ENCODE measurements at places on chromosomes 13 and 19. TPM values are rescaled to one million over a fixed set of nuclear protein-coding genes. Genes with fewer than 3 reads are reported as not detected.
A peak's percentile ranks its signal among the peaks of the same experiment; 100 is the strongest.

The ZNF235 gene
- total RNA-seq = 2.8 TPM

The ZNF223 gene
- not detected for total RNA-seq

The DOCK6 gene
- total RNA-seq = 1.2 TPM

The ZNF525 gene
- total RNA-seq = 19.4 TPM

The PRODH2 gene
- not detected for total RNA-seq

- no peaks in the 10 kb centered on the region for H3K4me1 ChIP-seq
- no peak for DNase-seq
- H3K36me3 ChIP-seq = no peaks in the 10 kb centered on the region
- no peak overlapping the region for H3K4me3 ChIP-seq
Observed at GRCh38 chr13:69292789-69293425, 814.7 kb upstream of the ATXN8OS start.

DNA sequence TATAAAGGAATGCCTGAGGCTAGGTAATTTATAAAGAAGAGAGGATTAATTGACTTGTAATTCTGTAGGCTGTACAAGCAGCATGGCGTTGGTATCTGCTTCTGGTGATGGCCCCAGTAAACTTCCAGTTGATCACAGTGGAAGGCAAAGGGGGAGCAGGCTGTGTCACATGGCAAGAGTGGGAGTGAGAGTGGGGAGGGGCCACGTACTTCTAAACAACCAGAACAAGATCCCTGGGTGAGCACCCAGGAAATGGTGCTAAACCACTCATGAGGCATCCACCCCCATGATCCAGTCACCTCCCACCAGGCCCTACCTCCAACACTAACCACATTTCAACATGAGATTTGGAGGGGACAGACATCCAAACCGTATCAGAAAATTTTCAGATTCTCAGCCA lies 3.0 kb upstream of the RNF113B start:
- peaks cover 3% of the 10 kb centered on the region for H3K4me1 ChIP-seq
- H3K4me3 ChIP-seq = no peak overlapping the region
- H3K27ac ChIP-seq = no peak overlapping the region
- no peaks in the 10 kb centered on the region for H3K36me3 ChIP-seq

DNA sequence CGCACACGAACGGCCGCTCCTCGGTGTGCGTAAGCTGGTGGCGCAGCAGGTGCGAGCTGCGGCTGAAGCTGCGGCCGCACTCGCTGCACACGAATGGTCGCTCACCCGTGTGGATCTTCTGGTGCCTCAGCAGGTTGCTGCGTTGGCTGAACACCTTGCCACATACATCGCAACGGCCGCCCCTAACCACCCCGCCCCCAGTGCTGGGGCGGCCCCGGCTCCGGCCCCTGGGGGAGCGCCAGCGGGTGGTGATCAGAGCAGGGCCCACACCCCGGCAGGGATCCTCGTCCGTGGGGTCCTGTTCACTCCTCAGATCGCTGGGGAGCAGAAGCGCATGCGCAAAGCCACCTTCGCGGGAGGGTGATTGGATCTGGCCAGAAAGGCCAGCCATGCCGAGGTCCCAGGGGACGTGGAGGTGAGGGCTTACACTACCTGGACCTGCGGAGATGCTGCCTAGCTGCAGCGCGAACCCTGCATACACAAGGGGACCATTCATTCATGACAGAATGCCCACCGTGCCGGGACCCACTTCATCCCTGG lies 4.7 kb upstream of the UBE2M start:
- H3K27me3 ChIP-seq = no peaks in the 10 kb centered on the region
- H3K27ac ChIP-seq = no peak overlapping the region
- H3K36me3 ChIP-seq = peaks cover 18% of the 10 kb centered on the region
- peak; percentile 83 for DNase-seq

DNA sequence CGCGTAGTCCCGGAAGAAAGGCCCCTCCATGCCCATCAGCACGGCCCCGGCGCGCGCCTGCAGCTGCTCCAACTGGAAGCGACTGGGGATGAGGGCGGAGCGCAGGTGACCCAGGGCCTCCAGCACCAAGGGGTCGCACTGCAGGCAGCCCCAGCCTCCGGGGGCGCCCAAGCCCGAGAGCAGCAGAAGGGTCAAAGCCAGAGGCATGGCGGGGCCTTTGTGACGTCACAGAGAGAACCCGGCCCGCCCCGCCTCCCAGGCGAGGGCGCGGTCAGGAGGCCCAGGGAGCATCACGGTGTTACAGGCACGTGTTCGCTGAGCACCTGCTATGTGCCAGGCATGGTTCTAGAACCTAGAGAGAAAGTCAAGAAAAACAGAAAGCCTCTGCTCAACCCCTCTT lies at the start of gene IZUMO2:
TSS of gene IZUMO2 (minus strand) at position 294 of the 400 bp plus-strand sequence. CDS start at position 207, 87 bp downstream.
- H3K36me3 ChIP-seq = no peaks in the 10 kb centered on the region
- no peaks in the 10 kb centered on the region for H3K4me1 ChIP-seq
- no peak within 1 kb of the TSS for H3K27ac ChIP-seq
- no peak for DNase-seq
- no peak within 1 kb of the TSS for H3K4me3 ChIP-seq
- H3K27me3 ChIP-seq = no peaks in the 10 kb centered on the region

DNA sequence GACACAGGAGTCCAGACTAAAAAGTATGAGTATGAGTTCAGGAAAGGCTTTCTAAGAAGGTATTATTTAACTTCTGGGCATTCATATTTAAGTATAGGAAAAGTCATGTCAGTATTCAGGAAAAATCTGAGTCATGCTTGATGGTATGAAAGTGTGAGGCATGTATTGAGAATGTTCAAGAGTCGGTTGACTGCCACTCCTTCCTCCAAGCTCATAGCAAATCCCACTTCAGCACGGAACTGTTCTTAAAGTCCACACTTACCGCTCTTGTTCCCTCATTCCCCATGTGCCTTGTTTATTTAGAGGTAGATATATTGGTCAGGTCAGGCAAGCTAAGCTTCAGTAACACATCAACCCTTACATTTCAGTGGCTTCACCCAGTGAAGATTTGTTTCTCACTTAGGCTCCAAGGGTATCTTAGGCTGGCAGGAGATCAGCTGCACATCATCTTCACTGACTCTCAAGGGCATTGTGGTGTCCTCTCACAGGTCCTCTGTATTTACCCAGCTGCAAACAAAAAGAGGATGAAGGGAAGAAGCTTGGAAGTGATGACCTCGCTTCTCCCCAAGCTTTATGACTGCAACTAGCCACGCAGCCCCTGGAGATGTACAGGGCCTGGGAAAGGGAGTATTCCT lies 1189.2 kb downstream of the EFNB2 start:
- H3K27me3 ChIP-seq = no peaks in the 10 kb centered on the region
- no peak overlapping the region for H3K4me3 ChIP-seq
- H3K4me1 ChIP-seq = no peaks in the 10 kb centered on the region
- H3K27ac ChIP-seq = no peak overlapping the region

DNA sequence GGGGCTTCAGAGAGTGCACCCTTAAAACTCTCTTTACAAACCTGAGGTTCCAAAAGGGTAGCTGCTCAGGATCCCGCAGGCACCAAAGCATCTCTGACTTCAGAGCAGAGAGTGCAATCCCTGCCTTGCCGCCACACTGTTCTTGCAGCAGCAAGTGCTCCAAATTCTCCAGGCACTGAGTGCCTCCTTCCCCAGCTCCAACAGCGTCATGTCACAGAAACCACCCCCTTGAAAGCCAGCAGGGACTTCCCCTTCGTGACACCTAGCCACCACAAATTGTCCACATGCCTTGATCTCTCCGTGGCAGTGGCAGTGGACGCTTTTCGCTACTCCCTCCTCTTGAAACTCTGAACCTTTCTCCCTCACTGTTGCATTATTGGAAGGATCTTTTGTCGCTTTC lies 39.9 kb downstream of the MBNL2 start:
- no peaks in the 10 kb centered on the region for H3K27me3 ChIP-seq
- H3K27ac ChIP-seq = peak overlapping the region; percentile 44
- peak; percentile 54 for DNase-seq

DNA sequence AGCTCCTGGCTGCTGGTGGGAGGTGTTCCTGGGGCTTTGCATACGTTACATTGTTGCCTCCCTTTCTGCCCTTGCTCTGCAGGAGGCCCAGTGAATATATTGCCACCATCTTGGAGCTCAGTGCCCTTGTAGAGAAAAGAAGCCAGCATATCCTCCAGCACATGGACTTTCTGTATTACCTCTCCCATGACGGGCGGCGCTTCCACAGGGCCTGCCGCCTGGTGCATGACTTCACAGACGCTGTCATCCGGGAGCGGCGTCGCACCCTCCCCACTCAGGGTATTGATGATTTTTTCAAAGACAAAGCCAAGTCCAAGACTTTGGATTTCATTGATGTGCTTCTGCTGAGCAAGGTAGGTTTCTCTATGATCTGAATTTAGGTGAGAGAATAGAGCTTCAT lies 10.5 kb downstream of the CYP4F12 start:
- no peaks in the 10 kb centered on the region for H3K36me3 ChIP-seq
- H3K4me3 ChIP-seq = no peak overlapping the region
- H3K4me1 ChIP-seq = no peaks in the 10 kb centered on the region
- no peaks in the 10 kb centered on the region for H3K27me3 ChIP-seq
- peak; percentile 34 for DNase-seq

- peaks cover 12% of the 10 kb centered on the region for H3K4me1 ChIP-seq
- no peaks in the 10 kb centered on the region for H3K27me3 ChIP-seq
- peak; percentile 92 for DNase-seq
- H3K36me3 ChIP-seq = peaks cover 30% of the 10 kb centered on the region
- H3K27ac ChIP-seq = peak overlapping the region; percentile 92
- H3K4me3 ChIP-seq = peak overlapping the region; percentile 99
Observed at GRCh38 chr19:36973021-36973843, 57.1 kb downstream of the ZNF568 start.

GRCh38 chr19:55688422-55689218 lies 13.6 kb downstream of the EPN1 start:
- no peaks in the 10 kb centered on the region for H3K27me3 ChIP-seq
- no peak overlapping the region for H3K4me3 ChIP-seq
- no peaks in the 10 kb centered on the region for H3K4me1 ChIP-seq
- H3K27ac ChIP-seq = no peak overlapping the region
- peaks cover 39% of the 10 kb centered on the region for H3K36me3 ChIP-seq
- no peak for DNase-seq

DNA sequence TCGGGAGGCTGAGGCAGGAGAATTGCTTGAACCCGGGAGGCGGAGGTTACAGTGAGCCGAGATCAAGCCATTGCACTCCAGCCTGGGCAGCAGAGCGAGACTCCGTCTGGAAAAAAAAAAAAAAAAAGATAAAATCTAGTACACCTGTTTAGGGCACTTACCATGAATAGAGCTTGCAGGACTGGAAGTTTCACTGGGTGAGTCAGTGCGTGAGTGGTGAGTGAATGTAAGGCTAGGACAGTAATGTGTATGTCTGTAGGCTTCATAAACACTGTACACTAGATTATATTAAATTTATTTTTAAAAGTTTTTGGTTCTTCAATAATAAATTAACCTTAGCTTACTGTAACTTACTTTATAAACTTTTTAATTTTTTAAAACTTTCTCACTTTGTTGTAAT lies 22.9 kb downstream of the PPP5C start:
- H3K36me3 ChIP-seq = peaks cover 20% of the 10 kb centered on the region
- H3K27ac ChIP-seq = no peak overlapping the region
- H3K27me3 ChIP-seq = no peaks in the 10 kb centered on the region
- H3K4me1 ChIP-seq = peaks cover 28% of the 10 kb centered on the region

DNA sequence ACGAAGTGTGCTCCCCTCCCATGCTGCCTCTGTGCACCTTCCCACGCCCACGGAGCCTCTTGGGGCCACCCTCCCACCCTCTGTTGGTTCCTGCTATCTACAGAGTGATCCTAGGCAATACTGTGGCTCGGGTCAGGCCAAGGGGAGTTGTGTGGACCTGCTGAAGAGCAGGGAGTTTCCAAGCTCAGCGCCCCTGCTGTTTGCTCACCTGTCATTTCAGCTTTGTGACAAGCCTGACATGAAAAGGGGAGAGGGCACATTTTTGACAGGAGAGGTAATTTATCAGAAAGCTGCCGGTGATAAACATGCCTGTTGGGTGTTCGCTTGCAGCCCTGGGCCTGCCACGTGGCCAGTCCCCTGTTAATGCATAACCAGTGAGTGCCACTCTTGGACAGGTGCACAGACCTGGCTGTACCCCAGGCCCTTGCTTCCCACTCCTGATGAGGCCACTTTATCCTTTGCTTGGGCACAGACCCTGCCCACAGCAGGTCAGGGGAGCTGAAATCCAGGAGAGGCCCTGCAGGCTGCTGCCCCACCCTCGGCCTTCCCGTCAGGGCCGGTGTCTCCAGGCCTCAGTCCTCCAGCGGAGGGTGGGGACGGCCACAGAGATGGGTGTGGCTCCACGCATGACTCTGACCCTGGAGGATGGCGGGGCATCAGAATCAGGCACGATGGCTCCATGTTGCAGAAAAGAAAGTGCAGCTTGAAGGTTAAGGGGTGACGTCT lies 201.5 kb upstream of the GPR12 start:
- DNase-seq = no peak
- no peak overlapping the region for H3K4me3 ChIP-seq
- H3K4me1 ChIP-seq = no peaks in the 10 kb centered on the region
- H3K27ac ChIP-seq = no peak overlapping the region
- H3K36me3 ChIP-seq = no peaks in the 10 kb centered on the region
- peaks cover 3% of the 10 kb centered on the region for H3K27me3 ChIP-seq

DNA sequence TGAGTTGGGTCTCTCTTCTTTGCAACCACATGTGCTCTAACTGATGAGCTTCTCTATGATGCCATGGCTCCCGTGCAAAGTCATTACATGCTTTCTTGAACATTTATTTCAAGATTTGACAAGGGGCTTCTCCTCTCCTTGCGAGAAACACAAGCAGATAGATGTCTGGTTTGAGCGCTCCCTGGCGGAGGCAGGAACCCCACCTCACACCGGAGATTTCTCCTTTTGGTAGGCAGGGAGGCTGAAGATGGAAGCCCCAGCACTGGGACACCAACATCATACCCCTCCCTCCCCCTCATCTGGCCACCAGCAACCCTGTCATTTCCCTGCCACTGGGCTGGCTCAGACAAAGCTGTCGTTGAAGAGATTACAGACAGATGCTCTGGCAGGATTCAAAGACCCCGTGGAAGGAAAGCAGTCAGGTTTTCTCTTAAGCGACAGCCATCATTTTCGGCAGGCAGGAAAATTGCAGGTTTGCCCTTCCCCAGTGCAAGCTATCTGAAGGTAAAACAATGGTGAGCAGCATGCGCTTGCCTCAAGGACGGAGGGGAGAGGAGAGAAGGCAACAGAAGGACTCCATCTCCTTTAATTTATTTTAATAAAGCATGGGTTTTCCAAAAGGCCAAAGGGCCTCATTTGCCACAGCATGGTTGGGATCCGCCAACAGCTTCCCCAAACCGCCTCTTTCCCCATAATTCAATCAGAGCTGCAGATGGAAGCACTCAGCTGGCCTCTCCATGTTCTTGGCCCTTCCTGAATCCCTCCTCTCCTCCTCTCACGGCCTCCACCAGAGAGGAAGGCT lies 344.1 kb upstream of the TSHZ3 start:
- H3K36me3 ChIP-seq = no peaks in the 10 kb centered on the region
- no peak overlapping the region for H3K27ac ChIP-seq
- DNase-seq = no peak
- H3K4me1 ChIP-seq = no peaks in the 10 kb centered on the region
- H3K27me3 ChIP-seq = no peaks in the 10 kb centered on the region

GRCh38 chr13:51675877-51676276 lies 91.6 kb downstream of the WDFY2 start:
- H3K27ac ChIP-seq = no peak overlapping the region
- no peaks in the 10 kb centered on the region for H3K4me1 ChIP-seq
- H3K4me3 ChIP-seq = no peak overlapping the region
- H3K36me3 ChIP-seq = peaks cover 7% of the 10 kb centered on the region
- no peaks in the 10 kb centered on the region for H3K27me3 ChIP-seq

GRCh38 chr19:7304200-7304599 lies 10.0 kb upstream of the INSR start:
- H3K4me1 ChIP-seq = no peaks in the 10 kb centered on the region
- H3K36me3 ChIP-seq = no peaks in the 10 kb centered on the region
- DNase-seq = no peak
